ENCODE measurements at places on chromosomes 5 and 9.

- no peak for DNase-seq
Observed at GRCh38 chr9:85038824-85039608, 369.5 kb downstream of the NTRK2 start.

DNA sequence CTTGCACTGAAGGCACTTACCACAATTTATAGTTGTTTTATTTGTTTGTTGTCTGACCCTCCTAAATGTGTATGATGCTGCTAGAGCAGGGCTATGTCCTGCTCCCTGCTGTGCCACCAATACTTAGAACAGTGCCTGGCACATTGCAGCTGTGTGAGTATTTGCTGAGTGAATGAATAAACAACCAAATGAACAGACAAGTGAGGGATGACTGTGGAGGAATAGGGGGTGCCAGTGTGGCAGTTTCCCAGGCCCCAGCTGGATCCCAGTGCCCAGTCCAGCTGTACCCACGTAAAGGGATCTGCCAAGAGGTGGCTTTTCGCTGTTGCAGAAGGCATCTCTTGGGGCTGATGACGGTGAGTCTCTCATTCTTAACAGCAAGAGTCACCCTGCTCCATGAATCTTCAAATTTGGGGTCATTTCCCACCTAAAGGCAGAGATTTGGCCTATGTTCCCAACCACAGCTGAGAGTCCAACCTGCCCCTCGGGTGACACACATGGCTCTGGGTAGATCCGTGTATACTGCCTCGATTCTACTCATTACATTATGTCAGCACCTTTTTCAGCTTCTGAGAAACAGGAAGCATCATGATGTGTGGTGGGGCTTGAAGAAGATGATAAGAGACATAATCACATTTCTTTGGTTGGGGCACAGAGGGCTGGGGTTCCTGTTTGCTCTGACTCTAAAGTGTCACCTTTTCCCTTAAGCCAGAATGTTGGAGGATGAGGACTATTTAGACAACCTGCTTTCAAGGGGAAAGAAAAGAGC lies 14.3 kb downstream of the IL5 start:
- no peak for DNase-seq

DNA sequence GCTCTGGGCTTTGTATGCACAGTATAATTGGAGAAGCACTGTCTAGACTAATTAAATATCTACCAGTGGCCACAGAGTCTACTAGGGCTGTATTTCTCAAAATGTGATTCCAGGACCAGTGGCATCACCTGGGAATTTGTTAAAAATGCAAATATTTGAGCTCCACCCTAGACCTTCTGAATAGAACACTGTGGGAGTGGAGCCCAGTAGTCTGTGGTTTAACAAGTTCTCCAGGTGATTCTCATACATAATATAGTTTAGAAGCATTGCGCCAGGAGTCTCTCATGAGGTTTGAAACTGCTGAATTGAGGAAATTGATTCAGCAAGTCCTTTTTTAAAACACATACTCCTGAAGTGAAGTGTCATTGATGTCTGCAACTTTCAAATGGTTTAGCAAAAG lies 74.7 kb downstream of the FCHO2 start:
- no peak for DNase-seq

- DNase-seq = peak; percentile 54
Observed at GRCh38 chr9:5841771-5842573, 9.1 kb upstream of the ERMP1 start.

GRCh38 chr9:109901201-109901600 lies 121.2 kb downstream of the PALM2AKAP2 start:
- DNase-seq = no peak

DNA sequence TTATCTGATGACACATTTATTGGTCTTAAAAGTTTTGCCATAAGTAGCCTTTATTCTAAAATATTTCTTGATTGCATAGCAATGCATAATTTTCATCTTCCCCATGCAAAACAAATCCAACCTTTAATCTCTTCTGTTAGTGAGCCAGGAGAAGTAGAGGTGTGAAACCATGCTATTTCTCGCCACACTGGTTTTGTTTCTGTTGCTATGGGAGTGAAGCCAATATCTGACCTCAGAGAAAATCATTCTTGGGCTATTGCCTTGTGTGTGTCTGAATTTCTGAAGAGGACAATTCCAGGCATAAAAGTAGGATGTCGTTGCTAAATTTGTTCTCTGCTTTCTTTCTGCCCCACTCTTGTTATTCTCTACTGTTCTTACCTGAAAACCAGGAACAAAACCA lies 183.6 kb downstream of the PTTG1 start:
- DNase-seq = no peak

DNA sequence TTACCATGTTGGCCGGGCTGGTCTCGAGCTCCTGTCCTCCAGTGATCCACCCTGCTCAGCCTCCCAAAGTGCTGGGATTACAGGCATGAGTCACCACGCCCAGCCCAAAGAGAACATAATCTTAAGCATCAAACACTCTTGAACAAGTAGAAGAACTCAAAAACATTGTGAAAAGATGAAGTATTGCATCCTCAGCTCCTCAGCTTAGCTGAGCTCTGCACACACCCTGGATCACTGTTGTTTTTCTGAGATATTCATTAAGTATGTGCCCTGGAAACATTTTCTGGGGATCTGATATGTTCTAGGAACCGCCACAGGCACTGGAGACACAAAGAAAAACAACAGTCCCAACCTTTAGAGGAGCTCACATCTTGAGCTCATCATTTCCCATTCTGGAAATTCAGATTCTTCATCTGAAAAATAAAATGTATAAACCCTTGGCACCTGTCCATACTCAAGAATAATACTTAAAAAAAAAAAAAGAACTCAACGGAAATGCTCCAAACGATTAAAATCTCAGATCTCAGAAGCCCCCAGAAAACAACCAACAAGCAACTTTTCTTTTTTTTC lies 62.2 kb upstream of the ZNF462 start:
- DNase-seq = no peak

DNA sequence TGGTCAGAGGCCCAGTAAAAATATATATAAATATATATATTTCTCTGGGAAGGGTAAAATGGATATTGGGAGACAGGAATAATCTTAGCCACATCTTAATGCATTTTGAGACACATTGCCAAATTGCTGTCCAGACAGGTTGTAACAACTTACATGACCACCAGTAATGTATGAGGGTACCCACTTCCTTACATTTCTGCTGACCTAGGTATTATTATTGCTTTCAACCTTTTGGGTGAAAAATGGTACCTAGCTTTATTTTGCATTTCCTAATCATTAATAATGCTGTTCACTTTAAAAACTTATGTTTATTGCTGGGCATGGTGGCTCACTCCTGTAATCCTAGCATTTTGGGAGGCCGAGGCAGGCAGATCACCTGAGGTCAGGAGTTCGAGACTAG lies 61.5 kb downstream of the MEGF10 start:
- DNase-seq = no peak

DNA sequence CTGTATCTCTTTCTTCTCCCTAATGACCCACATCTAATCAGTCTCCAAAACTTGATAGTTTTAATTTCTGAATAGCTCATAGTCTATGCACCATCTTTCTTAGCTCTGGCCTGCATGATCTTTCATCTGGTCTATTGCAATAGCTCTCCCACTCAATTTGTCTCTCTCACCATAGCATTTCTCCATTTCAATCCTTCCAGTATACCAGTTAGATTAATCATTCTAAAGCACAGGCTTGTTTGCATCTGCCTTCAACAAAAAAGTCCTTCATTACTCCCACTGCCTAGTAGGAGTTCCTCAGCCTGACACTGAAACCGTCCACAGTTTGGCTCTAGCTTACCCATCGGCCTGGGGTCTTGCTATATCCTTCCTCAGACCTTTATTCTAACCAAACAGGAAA lies 344.9 kb downstream of the ENC1 start:
- DNase-seq = no peak

DNA sequence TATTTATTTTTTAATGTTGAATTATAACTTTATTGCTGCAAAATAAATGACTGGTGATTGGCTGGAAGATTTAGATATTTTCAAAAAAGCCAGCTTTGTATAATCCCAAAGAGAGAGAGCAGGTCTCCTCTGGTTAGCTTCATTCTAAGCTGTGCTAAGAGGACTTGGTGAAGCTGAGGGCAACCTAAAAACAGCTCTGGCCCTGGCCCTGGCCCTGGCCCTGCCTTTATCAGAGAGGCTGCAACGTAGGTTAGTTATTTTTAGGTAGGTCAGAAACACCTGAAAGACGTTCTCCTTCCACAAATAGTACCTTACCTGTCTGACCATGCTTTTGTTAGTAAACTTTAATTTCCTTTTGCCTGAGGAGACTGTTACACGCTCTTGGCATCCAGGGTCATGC lies 58.7 kb downstream of the KLF9 start:
- no peak for DNase-seq

DNA sequence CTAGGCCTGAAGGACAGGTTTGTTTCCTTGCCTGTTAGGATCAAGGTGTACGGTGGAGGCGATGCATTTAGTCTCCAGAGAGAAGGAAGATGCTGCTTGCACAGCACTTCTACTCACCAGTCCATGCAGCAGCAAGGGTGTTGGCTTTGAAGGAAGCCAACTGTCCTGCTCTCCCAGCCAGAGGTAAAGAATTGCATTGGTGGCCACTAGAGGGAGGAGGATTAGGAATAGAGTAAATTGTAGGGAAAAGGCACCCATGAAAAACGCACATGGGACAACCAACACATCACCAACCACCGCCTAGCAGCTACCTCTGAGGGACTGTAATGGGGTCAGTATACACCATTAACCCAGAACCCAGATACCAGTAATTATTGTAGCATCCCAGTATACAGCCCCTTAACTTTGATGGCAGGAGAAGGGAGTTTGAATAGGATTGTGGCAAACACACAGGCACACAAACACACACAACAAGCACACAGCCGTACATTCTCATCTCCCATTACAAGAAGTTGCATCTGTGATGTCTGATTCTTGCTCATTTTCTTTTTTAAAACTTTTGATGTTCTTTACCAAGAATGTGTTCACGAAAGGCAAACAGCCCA lies 267.7 kb downstream of the ADAMTS6 start:
- no peak for DNase-seq

DNA sequence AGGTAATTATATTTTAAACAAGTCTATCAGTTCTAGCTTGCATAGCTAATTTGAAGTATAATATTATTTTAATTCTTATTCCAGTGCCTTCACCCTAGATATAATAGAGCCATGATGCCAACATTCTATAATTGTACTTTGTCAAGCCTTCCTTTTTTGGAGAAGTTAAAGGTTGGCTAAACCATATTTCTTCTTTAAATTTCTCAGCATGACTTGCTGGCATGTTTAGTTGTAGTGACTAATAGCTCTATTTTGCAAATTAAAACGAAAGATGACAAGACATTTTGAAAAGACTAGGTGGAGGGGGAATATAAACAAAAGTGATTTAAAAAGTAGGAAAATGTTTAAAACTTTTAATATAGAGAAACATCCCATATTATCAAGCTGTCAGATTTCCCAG lies 400.7 kb downstream of the PSAT1 start:
- DNase-seq = no peak

DNA sequence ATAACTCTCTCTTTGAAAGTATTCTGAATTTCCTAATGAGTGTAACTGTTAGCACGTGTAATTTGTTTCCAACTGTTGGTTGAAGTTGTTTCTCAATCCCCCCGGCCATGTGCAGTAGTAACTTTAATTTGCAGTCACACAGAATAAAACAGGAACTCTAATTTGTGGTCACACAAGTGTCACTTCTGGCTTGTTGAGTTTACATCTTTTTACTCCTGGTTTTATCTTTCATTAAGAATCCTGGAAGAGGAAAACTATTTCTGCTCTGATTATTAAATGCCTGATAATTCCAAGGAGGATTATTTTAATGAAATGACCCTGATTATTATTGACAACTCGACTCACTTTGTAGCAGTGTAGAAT lies 1.2 kb downstream of the SCAMP1 start:
- DNase-seq = no peak

DNA sequence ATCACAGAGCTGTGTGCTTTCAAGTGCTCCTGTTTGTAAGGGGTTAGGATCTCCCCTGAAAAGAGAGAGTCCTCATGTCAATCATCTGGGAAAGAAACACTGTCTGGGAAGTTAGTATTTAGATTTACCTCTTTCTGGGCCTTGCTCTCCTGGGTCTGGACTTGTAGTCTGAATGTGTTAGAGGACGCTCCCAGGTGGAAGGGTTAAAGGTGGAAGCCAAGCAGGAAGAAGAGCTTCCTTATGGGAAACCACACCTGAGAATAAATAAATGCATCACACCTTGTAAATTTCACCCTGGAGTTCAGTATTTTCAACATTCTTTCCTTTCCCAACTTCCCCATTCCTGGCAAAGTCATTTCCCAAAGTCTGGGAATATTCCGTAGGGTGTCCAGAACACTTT lies 1.3 kb downstream of the PLGRKT start:
- no peak for DNase-seq

- no peak for DNase-seq
Observed at GRCh38 chr9:130837002-130837511, 2.0 kb downstream of the ABL1 start.

GRCh38 chr5:135596788-135597187 lies 18.0 kb upstream of the CXCL14 start:
- no peak for DNase-seq

DNA sequence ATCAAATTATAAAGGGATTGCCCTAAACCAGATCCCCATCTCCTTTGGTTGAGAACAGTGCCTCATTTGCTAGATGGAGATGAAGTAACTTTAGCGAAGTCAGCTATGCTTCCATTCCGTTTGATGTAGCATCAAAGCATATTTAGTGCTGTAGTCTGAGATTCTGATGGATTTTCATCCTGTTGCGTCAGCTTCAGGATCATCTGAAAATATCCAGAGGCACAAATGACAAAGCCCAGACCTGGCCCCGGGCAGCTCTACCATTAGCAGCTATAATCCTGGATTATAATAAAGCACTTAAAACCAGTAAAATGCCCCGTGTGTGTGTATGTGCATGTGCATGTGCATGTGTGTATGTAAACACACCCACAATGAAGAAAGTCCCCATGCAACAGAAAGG lies 44.7 kb downstream of the ERAP1 start:
- DNase-seq = no peak

- DNase-seq = no peak
Observed at GRCh38 chr5:43041110-43041668, 1.1 kb upstream of the ANXA2R start.

- DNase-seq = peak; percentile 38
Observed at GRCh38 chr9:136220017-136220729, 15.2 kb upstream of the LHX3 start.

DNA sequence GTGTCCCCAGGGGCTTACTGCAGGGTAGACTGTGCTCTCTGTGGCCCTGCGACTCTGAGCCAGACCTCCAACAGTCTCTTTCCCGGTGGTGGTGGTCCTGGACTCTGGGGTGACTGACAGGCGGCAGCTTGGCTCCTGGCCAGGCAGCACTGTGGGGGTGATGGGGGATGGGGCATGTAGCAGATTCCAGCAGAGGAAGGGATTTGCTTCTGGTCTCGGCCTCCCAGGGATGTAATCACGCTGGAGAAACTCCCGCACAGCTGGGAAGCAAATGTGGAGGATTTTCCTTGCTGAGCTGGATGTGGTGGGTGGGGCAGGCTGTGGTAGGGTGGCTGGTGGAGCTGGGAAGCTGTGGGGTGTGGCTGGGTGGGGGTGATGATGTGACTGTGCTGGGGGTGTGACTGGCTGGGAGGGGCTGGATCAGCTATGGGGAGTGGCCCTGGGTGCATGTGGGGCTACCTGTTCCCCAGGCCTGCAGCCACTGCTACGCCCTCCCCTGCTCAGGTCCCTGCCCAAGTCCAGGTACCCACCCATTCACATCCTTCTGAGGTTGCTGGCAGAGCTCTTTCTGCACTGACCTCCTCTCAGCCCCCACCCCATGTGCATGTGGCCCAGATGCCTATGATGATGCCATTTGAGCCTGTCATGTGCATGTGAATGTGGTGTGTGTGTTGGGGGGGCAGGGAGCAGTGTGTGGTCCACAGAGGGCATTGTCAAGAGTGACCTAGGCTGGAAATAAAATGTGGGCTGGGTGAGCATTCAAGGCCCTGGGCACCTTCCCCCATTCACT lies 3.8 kb downstream of the NDST1 start:
- DNase-seq = no peak

Measured in stimulated activated naive CD4-positive, alpha-beta T cell treated with Interleukin-2 at 50 U/mL for 16 hours (primary cell).